T-helper 2 cell (primary cell): ENCODE measurements at places on chromosomes 7 and 10.

DNA sequence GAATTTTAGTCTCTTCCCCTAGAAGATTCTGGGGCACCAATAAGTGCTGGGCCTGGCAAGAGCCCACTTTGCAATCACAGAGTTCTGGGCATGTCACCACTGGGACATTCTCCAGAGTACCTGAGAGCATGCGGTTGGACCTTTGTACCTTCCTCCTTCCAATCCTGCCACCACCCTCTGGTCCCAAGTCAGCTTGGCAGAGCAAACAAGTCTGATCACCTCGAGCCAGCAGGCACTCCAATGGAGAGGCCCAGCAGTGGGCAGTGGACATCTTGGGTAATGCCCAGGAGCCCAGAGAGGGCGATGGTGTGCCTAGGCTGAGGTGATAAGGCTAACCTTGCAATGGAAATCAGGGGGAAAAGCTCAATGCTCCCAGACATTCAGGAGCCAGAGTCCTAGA, 43.4 kb downstream of the SH3PXD2A start:
- DNase-seq = no peak

GRCh38 chr7:17590221-17590620, 291.8 kb downstream of the AHR start:
- DNase-seq = no peak

DNA sequence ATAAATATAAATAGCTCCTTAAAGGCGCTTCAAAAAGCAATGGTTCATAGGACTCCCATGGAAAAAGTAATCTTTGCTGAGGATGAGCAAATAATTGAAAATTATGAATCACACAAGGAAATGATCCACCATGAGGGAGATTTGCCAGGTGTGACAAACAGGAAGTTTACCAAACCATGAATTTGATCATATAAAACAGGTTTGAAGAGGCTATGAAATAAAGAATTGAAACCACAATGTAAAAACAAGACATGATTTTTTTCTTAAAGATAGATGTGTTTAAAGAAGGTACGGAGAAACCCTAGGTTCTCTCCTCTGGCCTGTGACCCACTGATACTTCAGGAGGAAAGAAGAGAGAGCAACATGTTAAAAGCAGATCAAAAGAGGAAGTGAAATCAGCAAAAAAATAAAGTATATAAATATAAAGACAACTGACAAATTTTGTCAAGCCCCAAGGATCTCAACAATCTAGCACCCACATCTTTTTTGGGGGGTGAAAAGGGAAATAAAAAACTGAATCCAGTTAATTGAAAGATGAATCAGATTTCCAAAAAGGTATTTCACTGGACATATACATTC, 111.3 kb upstream of the ASAH2 start:
- DNase-seq = no peak

DNA sequence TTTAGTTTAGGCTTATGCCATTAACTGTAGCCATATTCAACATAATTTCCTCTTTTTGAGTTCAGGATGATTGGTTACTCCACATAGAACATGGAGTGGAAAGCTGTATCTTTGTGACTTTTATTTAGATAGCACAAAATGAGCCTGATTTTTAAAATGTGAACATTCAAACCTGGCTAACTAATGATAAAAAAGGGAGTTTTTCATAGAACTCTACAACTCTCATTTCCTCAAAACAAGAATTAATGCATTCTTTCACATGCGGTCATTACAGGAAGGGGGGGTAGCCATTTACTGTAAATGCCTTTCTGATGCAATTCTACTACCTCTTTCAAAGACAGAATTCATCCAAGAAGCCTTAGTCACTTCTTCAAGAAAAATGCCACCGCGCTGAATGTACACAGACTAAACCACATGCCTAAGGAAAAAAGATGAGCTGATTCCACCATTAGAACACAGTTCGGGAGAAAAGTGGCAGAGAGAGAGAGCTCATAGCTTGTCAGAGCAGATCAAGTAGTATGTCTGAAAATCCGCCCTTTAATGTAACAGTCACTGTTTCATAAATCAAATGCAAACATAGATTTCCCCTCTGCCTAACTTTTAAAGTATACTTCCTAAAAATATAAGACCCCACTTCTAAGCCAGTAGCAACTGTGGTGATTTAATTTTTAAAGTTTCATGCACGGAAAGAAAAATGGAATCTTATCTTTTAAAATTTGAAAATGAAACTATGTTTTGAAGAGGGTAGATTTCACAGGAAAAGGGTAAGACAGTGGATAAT, 226.4 kb upstream of the KLF14 start:
- DNase-seq = peak; percentile 85

DNA sequence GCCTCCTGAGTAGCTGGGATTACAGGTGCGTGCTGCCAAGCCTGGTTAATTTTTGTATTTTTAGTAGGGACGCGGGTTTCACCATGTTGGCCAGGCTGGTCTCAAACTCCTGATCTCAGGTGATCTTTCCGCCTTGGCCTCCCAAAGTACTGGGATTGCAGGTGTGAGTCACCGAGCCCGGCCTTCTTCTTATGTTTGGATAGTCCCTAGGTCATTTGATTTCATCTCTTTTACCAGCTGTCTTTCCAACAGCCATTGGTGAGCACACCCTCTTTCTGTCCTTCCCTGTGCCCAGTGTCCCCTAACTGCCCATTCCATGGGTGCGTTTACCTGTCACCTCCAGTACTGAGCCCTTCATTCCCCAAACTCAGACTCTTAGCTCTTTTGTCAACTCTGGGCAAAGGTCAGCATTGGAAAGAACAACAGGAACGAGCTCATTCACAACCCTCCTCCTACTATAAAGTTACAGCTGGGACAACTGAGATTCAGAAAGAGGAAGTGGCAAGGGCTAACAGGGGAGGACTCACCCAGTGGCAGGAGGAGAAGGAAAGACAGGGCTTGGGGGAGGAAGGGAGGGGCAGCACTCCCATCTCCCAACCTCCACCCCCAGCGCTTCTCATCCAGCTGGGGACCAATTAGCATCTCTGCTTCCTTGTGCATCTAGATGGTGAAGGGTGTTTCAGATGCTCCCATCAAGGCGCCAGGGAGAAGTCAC, 5.6 kb downstream of the SSC4D start:
- no peak for DNase-seq

GRCh38 chr10:119724593-119725516, 995 bp upstream of the INPP5F start:
- no peak for DNase-seq

DNA sequence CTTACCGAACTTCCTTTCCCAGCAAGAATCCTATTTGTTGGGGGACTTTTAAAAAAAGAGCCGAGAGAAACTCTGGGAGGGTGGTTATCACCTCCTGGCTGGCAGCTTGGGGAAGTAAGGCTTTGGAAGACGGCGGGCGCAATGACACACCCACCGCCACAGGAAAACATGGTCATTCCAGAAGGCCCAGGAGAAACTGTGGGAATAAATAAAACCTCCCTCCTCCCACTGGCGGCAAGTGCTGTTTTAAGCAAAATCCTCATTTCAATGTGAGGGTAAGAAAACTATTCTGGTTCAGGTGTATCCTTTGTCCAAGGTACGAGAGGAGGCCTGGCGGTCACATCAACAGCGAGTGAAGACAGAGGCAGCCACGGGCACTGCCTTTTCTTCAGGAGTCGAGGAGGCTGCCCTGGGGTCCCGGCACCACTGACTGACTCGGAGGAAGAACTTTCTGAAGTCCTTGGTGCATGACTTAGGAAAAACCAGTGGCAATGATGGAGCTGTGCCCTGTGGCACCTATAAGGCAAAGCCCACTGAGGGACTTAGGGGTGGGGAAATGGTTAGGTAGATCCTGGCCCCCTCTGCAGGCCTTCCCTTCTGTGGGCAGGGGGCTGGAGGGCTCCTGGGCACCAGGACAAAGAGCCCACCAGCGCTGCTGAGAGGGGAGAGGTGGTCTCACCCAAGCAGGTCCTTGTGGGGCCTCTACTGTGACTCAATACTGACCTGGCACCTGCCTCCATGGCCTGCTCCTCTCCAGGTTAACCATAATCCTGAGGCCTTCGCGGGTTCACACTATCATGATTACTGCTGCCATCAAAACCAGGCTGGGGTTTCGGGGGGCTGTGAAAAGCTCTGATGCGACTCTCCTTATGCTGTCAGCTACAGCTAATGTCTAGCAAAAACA, 21.4 kb downstream of the DNAJB12 start:
- DNase-seq = no peak

DNA sequence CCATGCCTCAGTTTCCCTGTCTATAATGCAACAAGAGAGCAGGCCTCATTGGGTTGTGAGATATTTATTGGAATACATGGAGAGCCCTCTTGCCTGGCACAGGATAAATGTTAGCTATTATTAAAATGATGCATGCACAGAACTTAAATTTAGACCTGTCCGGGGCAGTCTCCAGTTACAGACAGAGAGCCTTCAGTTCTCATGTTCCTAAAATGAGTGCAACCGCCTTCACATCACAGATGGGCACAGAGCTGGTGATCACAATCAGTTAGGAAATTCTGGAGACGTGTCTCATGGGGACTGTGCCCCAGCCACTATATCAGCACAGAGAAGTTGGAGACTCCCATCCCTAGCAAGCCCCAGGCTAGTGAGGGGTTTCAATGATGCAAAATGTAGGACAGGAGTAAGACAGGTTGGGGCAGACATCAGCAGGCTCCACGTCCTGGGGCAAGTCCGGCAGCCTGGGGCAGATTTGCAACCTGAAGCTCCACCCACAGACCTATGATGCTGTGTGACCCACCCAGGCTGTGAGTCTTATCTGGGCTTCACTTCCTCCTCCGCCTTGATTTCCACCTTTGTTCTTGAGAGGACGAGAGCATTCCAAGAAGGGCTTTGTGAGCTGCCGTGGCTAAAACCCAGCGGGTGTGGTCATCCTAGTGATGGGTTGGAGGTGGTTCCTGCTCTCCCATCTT, 49.4 kb downstream of the CXCL12 start:
- no peak for DNase-seq

- no peak for DNase-seq
Observed at GRCh38 chr10:61821153-61821552, 80.3 kb upstream of the ARID5B start.

DNA sequence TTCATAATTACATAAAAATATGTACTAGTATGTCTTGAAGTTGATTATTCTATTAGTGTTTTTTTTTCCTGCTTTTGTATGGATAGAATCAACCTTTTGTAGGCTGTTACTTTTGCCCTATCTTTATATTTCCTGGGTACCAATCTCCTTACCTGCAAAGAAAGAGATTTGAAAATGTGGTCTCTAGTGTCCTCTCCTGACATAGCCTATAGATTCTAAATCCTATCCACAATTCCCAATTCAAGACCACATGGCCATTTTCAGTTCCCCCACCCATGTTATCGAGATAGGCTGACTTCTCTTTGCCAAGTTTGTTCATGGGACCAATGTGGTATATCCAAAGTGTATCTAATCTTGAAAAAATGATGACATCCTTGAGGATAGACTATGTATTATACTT, 269.4 kb upstream of the SEMA3D start:
- DNase-seq = no peak

GRCh38 chr10:124174071-124174566, 80.7 kb upstream of the CHST15 start:
- no peak for DNase-seq

- DNase-seq = no peak
Observed at GRCh38 chr7:44867073-44867995, 18.0 kb downstream of the PURB start.

- no peak for DNase-seq
Observed at GRCh38 chr10:47246406-47247147, 53.4 kb upstream of the GDF10 start.

GRCh38 chr7:30634634-30635201, 40.0 kb downstream of the GARS1 start:
- no peak for DNase-seq

DNA sequence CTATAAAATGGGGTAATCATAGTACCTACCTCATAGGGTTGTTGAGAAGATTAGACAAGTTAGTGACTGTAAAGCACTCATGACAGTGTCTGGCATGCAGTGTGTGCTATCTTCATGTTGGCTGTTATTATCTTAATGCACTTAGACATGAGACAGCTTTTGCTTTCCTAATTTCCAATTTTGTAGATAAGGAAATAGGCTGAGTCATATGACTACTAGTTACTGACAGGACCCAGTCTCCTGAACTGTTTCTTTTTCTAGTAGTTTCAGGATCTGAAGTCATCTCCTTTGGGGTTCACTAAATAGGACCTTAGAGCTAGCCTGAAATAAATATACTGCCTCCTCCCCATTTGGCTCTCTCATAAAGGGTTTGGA, 74.2 kb downstream of the SNX10 start:
- no peak for DNase-seq

DNA sequence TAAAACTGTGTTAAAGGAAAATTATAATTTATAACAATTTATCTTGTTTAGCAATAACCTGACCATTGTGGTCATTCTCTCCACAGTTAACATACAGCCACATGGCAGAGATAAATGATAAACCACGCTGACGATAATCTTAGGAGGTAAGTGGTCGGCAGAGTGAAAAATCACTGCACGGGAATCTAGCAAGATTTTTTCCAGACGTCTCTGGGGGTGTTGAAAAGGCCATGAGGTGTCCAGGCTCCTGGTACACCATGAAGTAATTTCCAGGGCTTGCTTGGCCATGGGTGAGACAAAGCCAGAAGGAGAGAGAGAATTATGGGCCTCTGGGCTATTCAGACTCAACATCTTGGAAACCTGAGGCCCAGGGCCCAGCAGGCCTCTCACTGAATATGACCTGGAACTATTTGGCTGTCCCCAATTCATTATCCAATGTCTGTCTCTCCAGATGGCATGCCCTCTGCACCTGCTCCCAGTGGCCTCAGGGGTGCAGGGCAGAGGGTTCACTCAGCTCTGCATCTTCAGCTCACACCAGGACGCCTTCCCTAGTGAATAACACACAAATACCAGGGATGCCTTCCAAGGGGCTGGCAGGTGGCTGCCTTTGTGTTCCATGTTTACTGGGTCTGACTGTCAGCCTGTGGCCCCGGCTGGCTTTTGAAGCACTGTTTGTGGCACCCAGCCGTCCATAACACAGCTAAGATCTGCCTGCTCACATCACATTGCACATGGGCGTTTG, 590.4 kb upstream of the PFKP start:
- DNase-seq = no peak

GRCh38 chr7:12402365-12402725, 1.3 kb downstream of the VWDE start:
- no peak for DNase-seq

DNA sequence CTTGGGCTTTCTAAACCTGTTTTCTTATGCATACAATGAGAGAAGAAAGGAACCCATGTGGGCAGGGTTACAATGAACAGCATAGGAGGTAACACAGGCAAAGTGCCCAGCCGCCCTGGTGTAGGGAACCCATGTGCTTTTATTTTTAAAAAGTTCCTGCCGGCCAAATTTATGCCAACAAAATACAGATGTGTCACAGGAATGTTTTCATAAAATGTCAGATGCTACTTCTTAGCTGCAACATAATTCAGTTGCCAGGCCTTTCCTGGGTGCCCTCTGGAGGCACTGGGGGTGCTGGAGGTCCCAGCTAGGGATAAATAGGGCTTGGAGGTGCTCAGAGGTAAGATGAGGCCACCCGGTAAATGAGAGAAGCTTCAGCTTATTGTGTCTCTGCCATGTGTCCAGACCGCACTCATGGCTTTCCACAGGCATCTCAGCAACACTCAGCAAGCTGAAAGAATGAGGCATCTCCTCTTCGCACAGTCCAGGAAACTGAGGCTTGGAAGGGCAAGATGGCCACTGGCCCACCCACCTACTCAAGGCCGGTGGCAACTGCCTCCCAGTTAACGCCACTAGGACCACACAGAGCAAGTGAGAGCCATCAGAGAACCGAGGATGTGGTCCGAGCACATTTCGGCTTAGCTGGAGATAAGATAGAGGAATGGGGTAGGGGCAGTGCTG, 58.3 kb downstream of the CPXM2 start:
- no peak for DNase-seq
